M059J (cell line): ENCODE measurements at places on chromosomes 1 and 21.
A peak's percentile ranks its signal among the peaks of the same experiment; 100 is the strongest.

GRCh38 chr1:23019863-23020625 is 776 bp downstream of the KDM1A start:
- DNase-seq, result peak; percentile 50

- DNase-seq, result no peak
Measured at GRCh38 chr1:162612606-162613400, 19.5 kb upstream of the DDR2 start.

- DNase-seq, result peak; percentile 96
Measured at GRCh38 chr1:15168479-15168878, 14.9 kb downstream of the TMEM51 start.

DNA sequence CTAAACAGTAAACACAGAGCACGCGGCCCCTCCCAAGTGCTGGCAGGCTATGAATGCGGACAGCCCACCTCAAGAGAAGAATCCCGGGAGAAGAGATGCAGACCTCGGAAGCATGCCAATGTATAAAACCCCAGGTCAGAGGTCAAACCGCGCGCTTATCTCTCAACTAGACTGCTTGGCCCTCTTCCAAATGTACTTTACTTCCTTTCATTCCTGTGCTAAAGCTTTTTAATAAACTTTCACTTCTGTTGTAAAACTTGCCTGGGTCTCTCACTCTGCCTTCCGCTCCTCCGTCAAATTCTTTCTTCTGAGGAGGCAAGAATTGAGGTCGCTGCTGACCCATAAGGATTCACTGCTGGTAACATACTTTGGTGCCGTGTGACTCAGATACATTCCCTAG is 216.0 kb downstream of the S1PR1 start:
- peak; percentile 8 for DNase-seq

DNA sequence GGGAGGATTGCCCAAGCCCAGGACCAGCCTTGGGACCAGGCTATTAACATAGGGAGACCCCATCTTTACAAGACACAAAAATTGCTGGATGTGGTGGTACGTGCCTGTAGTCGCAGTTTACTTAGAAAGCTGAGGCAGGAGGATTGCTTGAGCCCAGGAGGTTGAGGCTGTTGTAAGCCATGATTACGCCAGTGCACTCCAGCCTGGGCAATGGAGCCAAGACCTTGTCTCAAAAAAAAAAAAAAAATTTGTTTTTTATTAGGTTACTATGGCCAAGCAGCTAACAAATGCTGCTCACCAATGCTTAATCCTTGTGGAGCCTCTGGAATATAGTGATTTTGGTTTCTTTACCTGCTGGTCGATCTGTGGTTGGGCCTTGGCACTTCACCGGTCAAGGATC is 8.8 kb downstream of the ARID1A start:
- no peak for DNase-seq

- DNase-seq, result peak; percentile 31
Measured at GRCh38 chr21:34073749-34074282, 438 bp downstream of the MRPS6 start.

- DNase-seq, result no peak
Measured at GRCh38 chr1:33852711-33853110, 11.2 kb upstream of the HMGB4 start.

- DNase-seq, result no peak
Measured at GRCh38 chr1:222157612-222158011, 390.3 kb downstream of the HHIPL2 start.

GRCh38 chr1:193540511-193540910 is 354.1 kb upstream of the B3GALT2 start:
- no peak for DNase-seq

- DNase-seq, result peak; percentile 96
Measured at GRCh38 chr1:24558902-24559791, 3.3 kb downstream of the NCMAP start.

- peak; percentile 87 for DNase-seq
Measured at GRCh38 chr1:115158181-115158580, 68.9 kb upstream of the TSPAN2 start.

DNA sequence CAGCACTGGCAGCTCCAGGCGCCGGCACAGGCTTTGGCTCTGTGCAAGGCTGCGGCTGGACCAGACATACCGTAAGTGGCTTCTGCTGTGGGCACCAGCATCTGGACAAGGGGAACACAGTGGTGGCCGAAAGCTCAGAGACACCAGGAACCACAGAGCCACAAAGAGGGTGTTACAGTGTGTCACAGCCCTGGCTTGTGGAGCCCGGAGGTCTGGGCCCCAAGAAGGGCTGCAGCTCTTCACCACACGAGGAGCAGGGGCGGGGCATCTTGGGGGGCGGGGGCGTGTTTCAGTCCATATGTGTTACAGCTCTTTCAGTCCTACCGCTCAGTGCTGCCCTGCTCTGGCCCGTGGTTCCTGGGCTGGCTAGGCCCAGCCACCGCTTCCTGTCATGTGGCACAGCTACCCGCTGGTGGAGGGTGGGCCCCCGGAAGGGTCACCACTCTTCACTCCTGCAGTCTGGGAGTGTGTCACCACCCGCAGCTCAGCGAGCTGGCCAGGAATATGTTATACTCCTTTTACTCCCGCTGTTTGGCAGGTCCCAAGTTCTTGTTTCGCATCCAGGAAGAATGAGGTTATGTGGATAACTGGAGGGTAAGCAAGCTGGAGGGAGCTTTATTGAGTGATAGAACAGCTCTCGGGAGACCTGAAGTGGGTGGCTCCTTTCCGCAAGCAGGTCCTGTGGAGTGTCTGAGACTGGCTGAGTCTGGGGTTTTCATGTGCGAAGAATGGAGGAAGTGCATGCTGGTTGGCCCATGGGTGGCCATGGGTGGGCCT is 3.3 kb upstream of the LSM10 start:
- peak; percentile 15 for DNase-seq

- DNase-seq, result no peak
Measured at GRCh38 chr1:183901748-183902330, 96.9 kb downstream of the RGL1 start.

GRCh38 chr1:156705321-156705917 is at the start of gene CRABP2:
CRABP2 (minus strand) TSS chr1:156705583; CDS start chr1:156705446, 137 bp downstream.
- DNase-seq, result no peak
